Sigmoid colon (tissue), 7 donors: ENCODE measurements at places on chromosomes 3 and 15. TPM values are rescaled to one million over a fixed set of nuclear protein-coding genes. Genes with fewer than 3 reads are reported as not detected.

DNA sequence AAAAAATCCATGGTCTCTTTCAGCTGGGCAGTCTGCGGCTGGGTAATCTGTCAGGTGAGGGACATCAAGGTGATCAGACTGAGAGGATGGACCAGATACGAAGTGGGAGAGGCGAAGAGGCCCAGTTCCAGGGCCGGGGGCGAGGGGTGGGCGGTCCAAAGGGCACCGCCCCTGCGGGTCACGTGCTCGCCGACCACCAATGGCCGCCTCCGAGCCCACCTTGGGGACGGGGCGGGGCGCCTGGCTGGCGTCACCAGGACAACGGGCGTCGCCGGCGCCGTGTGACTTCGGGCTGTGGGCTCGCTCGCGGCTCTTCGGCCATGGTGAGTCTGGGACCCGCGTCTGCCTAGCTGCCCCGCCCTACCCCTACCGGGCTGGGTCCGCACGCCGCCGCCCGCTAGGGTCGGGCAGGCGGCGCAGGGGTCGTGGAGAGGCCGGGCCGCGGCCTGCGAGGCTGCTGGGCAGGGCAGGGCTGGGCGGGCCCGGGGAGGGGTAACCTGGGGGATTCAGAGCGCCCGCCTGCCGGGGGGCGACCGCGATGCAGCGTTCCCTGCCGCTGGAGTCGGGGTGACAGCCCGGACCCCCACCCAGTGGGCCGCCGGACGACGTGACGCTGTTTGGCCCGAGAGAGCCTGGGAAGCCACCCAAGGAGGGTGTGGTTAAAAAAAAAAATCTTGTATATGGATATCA lies at the start of gene FBXL2:
FBXL2 (plus strand) TSS at position 250 of the 690 bp plus-strand sequence; CDS start at position 321, 71 bp downstream.
- peak; percentile 72 for DNase-seq

- DNase-seq = no peak
Measured at GRCh38 chr15:69976366-69976994, 121.2 kb downstream of the TLE3 start.

DNA sequence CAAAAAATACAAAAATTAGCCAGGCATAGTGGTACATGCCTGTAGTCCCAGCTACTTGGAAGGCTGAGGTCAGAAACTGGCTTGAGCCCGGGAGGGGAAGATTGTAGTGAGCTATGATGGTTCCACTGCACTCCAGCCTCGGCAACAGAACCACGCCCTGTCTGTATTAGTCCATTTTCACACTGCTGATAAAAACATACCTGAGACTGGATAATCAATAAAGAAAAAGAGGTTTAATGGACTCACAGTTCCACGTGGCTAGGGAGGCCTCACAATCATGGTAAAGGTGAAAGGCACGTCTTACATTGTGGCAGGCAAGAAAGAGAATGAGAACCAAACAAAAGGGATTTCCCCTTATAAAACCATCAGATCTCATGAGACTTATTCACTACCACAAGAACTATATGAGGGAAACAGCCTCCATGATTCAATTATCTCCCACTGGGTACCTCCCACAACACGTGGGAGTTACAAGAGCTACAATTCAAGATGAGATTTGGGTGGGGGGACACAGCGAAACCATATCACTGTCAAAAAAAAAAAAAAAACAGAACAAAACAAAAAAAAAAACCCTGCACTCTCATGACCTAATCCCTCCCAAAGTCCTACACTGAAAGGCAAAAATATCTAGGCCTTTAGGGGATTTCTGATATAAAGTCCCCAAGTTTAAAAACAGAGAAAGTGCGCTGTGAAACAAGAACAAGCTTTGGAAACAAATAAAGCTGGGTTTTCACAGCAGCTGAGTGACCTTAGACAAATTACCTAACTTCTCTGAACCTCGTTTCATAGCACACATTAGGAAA lies 224.7 kb downstream of the IGSF11 start:
- DNase-seq = no peak

DNA sequence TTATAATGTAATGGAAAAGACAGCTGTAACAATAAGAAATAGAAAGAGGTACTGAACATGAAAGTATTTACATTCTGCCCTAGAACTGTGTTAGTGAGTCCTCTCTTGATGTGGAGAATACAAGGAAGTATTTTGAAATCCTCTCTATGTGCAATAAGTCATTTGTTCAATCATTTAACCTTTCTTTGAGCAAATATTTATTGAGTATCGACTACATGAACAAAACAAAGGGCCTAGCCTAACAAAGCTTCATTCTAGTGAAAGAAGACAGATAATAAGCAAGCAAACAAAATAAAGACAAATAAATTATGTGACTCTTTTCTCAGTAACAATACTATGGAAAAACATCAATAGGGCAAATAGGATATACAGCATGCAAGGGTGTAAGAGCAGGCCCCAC lies 354.9 kb upstream of the ATP11B start:
- DNase-seq = no peak

DNA sequence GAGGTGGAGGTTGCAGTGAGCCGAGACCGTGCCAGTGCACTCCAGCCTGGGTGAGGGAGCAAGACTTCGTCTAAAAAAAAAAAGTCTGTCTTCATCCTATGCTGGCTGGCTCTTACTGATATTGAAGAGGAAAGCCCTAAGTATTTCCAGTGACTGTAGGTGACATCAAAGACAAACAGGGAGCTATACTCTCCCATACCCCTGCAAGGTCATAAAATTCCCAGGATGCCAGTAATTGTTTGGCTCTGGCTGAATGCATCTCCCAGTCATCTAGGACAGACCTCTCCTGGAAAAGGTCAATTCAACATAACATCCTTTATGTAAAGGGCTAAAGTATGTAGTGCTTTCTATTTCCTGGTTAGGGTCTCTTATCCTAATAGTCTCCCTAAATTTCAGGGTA lies 8.0 kb downstream of the ZBBX start:
- DNase-seq = no peak

- no peak for DNase-seq
Measured at GRCh38 chr3:184717399-184717983, 5.6 kb upstream of the MAGEF1 start.

GRCh38 chr15:76614725-76615124 lies 278.2 kb downstream of the ISL2 start:
- no peak for DNase-seq

Gene WDR93
- total RNA-seq = not detected

Gene C2CD4A
- 0.27 TPM for total RNA-seq

Gene MRAS
- total RNA-seq = 36.8 TPM

Gene AGTR1
- total RNA-seq = 77.8 TPM
